ENCODE measurements at places on chromosomes 5 and 9.
A peak's percentile ranks its signal among the peaks of the same experiment; 100 is the strongest.

- DNase-seq = peak; percentile 57
Measured at GRCh38 chr9:93058355-93059010, at the start of gene SUSD3. Gene SUSD3, plus strand, starts transcription at chr9:93058701. Its CDS starts 42 bp downstream, at chr9:93058743.

- no peak for DNase-seq
Measured at GRCh38 chr5:146002491-146002890, 66.1 kb downstream of the SH3RF2 start.

- DNase-seq = no peak
Measured at GRCh38 chr9:136726631-136727191, 14.3 kb downstream of the DIPK1B start.

DNA sequence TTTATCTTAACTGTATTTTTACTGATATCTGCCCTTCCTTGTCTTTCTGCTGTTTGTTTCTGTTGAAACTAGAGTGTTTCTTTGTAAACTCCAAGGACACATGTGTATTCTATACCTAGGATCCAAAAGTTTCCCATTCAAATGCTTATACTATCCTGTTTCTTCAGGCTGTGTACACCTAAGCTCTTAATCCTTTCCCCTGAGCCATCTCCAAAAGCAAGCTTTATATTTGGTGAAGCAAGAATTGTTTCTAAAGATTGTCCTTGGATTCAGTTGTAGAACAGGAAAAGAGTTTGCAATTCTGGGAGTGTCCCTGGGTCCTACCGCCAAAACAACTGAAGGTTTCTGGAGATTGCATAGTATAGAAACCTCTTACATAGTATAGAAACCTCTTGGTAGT lies 65.9 kb downstream of the CWC27 start:
- no peak for DNase-seq

DNA sequence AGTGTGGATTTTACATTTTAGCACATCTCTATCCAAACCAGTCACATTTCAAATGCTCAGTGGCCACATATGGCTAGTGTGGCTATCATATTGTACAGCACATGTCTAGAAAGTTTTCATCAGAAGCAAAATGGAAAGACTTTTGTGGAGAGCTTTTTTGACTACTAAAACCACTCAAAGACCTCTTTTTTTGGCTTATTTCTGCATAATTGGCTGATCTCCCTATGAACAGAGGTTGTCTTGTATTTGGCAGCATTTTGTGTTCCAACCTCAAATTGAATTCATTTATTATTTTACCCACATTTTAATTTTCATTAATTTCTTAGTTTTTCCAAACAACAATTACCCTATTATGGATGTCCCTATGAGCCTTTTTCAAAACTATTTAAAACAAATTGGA lies 395.7 kb downstream of the TLE1 start:
- DNase-seq = no peak

DNA sequence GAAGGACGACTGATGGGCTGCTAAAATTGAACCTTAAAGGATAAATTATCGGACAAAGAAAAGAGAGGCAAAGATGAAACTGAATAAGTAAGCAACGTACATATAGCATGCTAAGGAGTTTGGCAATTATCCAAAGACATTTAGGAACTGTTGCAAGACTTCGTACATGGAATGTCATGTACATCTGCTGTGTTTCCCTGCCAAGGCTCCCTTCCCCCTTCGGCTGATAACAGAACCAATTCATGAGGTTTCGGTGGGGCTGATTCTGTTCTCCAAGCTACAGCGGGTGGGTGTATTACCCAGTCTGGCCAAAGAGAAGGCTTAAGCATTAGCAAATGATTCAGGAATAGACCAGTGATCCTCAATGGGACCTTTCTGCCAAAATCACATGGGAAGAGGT lies 190.9 kb upstream of the FREM1 start:
- no peak for DNase-seq

Data from stimulated activated CD4-positive, alpha-beta T cell treated with anti-CD3 and anti-CD28 coated beads, Interleukin-4, amount 100 ng/mL, for 48 hours (primary cell).